ENCODE measurements at places on chromosomes 7 and 10. TPM values are rescaled to one million over a fixed set of nuclear protein-coding genes. Genes with fewer than 3 reads are reported as not detected.

PILRA gene
- total RNA-seq, result not detected

TMEM196 gene
- total RNA-seq, result not detected

LGI1 gene
- not detected for total RNA-seq

SLC16A12 gene
- 3.6 TPM for total RNA-seq

LRIT1 gene
- total RNA-seq, result not detected

BHLHA15 gene
- total RNA-seq, result 0.59 TPM

HHEX gene
- total RNA-seq, result 1.6 TPM

ITPRID1 gene
- not detected for total RNA-seq

OR2A42 gene
- not detected for total RNA-seq

ANXA8 gene
- not detected for total RNA-seq

MUC12 gene
- 1.2 TPM for total RNA-seq

RBP3 gene
- not detected for total RNA-seq

DDIT4 gene
- total RNA-seq, result 421 TPM

FLNC gene
- 208 TPM for total RNA-seq

DLX5 gene
- not detected for total RNA-seq

LAMB1 gene
- 103 TPM for total RNA-seq

STRIP2 gene
- 5.6 TPM for total RNA-seq

NKX6-2 gene
- total RNA-seq, result not detected

PPP1R17 gene
- not detected for total RNA-seq

PCLO gene
- total RNA-seq, result 0.17 TPM

CLRN3 gene
- not detected for total RNA-seq

CALD1 gene
- total RNA-seq, result 98.3 TPM

LEP gene
- not detected for total RNA-seq

PLAU gene
- 56.8 TPM for total RNA-seq

SLC18A3 gene
- not detected for total RNA-seq

SFTPA2 gene
- not detected for total RNA-seq

PDE1C gene
- total RNA-seq, result 2.9 TPM

FEZF1 gene
- not detected for total RNA-seq

SPDYE2 gene
- total RNA-seq, result not detected

NPSR1 gene
- not detected for total RNA-seq

GARS1 gene
- 343 TPM for total RNA-seq

OPALIN gene
- total RNA-seq, result not detected

TRIM8 gene
- 92.6 TPM for total RNA-seq

CEP55 gene
- total RNA-seq, result 78.7 TPM

INTS1 gene
- total RNA-seq, result 103 TPM

RBM20 gene
- under 0.01 TPM for total RNA-seq

NANOS1 gene
- total RNA-seq, result 0.17 TPM

ANKRD7 gene
- 0.89 TPM for total RNA-seq

COBL gene
- 0.15 TPM for total RNA-seq

ANKRD2 gene
- total RNA-seq, result 0.89 TPM

ECHS1 gene
- 105 TPM for total RNA-seq

MMP21 gene
- total RNA-seq, result not detected

GHRHR gene
- not detected for total RNA-seq

GIMAP1 gene
- not detected for total RNA-seq

ZNF273 gene
- total RNA-seq, result 4.3 TPM
